ENCODE measurements at places on chromosomes 3 and 15. TPM values are rescaled to one million over a fixed set of nuclear protein-coding genes. Genes with fewer than 3 reads are reported as not detected.

Gene SLC12A1
- total RNA-seq: not detected

GRCh38 chr3:175612487-175613196 is 753.5 kb downstream of the NAALADL2 start:
- no peak for DNase-seq

DNA sequence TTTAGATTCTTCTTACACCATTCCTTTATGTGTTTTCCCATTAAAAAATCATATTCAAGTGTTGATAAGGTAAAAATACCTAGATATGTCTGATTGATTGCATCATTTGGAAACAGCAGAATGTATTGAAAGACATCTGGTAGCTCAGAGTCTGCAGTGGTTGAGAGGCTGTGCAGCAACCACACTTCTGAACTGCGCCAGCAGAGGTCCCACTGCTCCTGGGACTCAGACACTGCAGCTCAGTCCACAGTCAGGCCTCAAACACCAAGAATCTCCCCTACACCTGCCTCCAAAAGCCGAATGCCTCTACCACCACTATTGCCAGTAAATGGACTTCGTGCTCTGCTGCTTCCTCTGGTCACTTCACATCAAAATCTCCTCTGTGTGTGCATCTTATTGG is 176.9 kb upstream of the LMCD1 start:
- DNase-seq: peak; percentile 41

Gene CMTM8
- 2.7 TPM for total RNA-seq

Gene ZNF501
- 4.3 TPM for total RNA-seq

GRCh38 chr3:115552007-115552406 is 71.3 kb upstream of the GAP43 start:
- DNase-seq: no peak
